ENCODE measurements at places on chromosomes 3 and 15.

- DNase-seq: no peak
Measured at GRCh38 chr15:78879517-78880241, 7.0 kb downstream of the MORF4L1 start.

- no peak for DNase-seq
Measured at GRCh38 chr3:133520286-133520685, 53.2 kb upstream of the CDV3 start.

GRCh38 chr3:38154033-38154494, 11.3 kb upstream of the OXSR1 start:
- no peak for DNase-seq

- DNase-seq: no peak
Measured at GRCh38 chr3:98964784-98965183, 63.3 kb upstream of the DCBLD2 start.

DNA sequence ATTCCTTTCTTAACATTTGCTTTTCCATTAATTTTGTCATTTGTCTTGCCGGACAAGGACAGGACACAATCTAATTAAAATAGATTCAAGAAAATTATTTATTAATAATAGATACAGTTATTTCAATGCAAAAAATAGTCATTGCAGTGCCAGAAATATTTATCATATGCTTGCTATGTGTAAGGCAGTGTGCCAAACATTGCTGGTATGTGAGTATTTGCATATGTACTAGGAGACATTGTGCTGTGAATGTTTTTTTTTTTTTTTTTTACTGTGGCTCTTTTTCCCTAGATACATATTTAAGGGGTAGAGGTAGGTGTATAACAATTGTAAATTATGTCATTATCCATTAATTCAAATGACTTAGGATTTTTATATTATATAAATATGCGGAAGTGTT, 23.3 kb downstream of the SPRED1 start:
- no peak for DNase-seq

Data from testis (tissue), 5 donors.